NCI-H1092 (cell line): ENCODE measurements at places on chromosomes 7 and 10.

DNA sequence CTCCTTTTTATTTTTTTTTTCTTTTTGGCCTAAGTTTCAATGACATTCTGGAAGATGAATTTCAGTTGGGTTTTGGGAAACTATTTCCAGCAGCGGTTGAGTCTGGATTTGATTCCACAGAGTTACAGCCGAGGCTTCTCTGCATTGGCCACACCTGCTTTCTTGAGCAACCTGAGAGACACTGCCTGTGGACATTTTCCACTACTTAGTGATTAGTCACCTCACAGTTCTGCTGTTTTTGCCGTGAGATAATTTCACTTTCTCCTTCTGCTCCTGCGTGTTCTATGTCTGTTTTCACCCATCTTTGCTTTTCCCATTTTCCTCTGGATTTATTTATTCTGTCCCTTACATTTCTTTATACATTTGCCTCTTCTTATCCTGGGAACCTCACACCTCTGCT is 243.0 kb downstream of the BICC1 start:
- DNase-seq = no peak

DNA sequence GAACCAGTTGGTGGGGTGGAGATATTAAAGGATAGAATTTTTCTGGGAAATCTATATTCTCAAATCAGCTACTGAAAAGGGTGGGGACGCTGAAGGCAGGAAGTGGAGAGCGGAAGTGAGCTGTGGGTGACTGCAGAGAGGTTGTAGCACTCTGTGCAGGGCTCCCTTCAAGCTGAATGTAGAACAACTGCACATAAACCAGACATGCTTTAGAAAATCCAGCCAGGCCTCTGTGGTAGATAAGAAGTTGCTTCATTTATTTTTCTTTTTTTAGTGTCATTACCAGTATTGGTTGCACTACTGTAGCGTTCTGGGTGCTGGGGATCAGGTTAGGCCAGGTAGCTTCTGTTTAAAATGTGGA is 127.8 kb downstream of the CELF2 start:
- no peak for DNase-seq

DNA sequence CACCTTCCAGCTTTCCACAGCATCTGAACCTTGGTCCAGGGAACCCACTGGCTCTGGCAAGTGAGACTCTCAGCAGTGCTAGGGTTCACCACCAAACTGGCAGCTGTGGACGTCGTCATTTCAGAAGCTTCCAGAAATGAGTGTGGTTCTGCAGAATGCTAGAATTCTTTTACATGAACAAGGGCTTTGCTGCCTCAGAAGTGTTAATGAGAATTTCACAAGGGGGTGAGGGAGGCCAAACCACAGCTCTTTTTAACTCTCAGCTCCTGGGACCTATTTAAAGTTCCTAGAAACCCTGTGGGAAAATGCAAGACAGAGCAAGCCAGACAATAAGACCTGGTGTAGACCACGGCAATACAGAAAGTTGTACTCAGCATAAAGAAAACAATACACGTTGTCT is 129.3 kb upstream of the BET1 start:
- no peak for DNase-seq

- no peak for DNase-seq
These were observed 356.7 kb downstream of the HPSE2 start for GRCh38 chr10:98878921-98879320.

- no peak for DNase-seq
These were observed 38.8 kb upstream of the TCF7L2 start for GRCh38 chr10:112911206-112911605.

GRCh38 chr10:10785627-10786026 is 232.0 kb upstream of the CELF2 start:
- no peak for DNase-seq

DNA sequence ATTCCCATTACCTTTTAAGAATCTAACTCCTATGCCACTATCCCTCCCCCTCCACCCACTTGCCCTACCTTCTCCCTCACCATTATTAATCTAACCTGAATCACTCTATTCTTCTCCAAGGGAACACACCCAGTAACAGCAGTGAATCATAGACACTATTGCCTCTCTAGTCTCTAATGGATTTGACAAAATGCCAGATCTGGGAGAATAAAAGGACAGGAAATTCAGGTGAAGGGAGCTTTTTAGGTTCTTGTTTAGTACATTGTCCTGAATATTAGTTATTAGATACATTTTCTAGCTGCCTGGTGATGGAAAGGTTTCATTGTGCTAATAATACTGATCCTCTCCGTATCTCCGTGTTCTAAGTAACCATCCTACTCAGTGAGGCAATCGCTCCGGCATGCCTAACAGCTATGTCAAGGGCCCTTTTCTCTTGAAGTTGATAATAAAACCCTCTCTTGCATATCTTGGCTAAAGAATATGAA is 4.1 kb upstream of the SFR1 start:
- DNase-seq = no peak

DNA sequence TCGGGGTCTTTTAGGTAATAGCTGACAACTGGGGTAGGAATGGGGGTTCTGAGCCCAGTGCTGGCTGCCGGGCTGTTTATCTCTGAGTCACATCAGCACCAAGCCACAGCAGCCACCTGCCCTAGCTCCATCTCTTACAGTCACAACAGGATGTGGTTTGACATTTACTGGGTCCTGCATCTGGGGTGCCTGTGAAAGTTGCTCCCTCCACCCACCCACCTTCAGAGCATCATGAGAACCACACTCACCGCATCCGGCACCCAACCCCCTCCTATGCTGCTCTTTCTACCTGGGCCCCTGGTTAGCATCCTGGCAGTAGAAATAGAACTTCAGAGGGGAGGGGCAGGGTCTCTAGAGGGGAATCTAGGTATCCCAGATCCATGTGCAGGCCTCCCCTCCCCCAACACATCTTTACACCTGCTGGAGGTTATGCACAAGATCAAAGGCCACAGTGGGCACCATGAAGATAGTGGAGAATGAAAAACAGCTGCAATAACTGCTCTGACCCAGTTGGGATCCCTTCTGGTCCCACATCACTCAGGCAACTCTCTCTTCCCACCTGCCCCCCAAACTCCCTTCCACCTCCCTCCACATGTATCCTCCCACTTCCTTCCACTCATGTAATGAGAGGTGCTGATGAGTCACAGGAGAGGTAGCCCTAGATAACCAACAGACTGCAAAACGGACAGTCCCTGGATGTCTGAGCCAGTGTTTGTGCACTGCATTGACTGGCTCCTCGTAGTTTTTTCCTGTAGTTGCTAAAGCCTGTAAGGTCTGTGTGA is 38.2 kb downstream of the PRSS2 start:
- DNase-seq = no peak

- DNase-seq = no peak
These were observed 13.0 kb upstream of the PCBD1 start for GRCh38 chr10:70901276-70901878.

- DNase-seq = peak; percentile 42
These were observed 25.6 kb downstream of the TMEM196 start for GRCh38 chr7:19747740-19748339.

DNA sequence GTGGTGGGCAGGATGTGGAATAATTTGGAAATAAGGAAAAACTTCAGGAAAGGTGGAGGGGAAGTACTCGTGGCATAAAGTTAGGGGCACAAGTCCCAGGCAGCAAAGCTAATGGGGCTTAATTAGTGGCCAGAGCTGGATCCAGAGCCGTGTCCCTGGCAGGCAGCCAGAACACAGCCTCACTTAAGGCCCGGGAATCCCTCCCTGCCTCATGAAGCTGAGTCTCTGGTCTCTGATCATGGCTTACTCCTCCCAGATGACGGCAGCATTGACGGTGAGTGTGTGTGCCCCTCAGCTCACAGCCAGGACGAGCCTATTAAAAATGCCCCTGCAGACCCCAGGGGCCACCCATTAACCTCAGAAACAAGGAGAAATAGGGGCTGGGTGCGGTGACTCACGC is 48.2 kb upstream of the NPTX2 start:
- peak; percentile 58 for DNase-seq
